HL-60 (cell line): ENCODE measurements at places on chromosomes 6 and 20.

- no peak for DNase-seq
These were observed 909 bp downstream of the DNAAF9 start for GRCh38 chr20:3406481-3407039.

GRCh38 chr20:62583424-62583920 is 58.8 kb upstream of the SLCO4A1 start:
- DNase-seq = no peak

DNA sequence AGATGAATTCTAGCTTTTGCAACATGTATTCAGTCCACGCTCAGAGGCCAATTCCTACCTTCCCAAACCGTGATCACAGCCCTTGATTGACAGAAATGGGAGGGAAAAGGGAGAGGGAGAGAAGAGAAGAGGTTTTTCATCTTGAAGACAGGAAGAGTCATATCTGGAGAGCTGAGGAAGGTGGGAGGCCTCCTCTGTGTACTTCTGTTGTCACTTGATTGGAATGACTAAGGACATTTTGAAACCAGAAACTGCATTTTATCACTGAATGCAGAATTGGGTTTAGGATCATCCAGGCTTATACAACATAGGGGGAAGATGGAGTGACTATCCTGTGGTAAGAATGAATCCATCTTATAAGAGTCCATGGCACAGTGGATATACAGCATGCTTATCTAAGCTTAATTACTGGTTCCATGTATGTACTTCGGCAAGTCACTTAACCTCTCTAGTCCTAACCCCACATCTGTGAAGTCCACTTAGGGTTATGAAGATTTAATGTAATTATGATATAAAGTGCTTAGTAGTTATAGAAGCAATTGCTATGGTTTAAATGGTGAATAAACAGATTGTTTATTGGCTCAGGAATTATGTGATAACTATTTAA is 144.0 kb downstream of the BCKDHB start:
- DNase-seq = no peak

GRCh38 chr20:43508604-43509040 is 1.1 kb downstream of the L3MBTL1 start:
- no peak for DNase-seq

- DNase-seq = no peak
These were observed 8.8 kb downstream of the WFDC3 start for GRCh38 chr20:45782890-45783289.

DNA sequence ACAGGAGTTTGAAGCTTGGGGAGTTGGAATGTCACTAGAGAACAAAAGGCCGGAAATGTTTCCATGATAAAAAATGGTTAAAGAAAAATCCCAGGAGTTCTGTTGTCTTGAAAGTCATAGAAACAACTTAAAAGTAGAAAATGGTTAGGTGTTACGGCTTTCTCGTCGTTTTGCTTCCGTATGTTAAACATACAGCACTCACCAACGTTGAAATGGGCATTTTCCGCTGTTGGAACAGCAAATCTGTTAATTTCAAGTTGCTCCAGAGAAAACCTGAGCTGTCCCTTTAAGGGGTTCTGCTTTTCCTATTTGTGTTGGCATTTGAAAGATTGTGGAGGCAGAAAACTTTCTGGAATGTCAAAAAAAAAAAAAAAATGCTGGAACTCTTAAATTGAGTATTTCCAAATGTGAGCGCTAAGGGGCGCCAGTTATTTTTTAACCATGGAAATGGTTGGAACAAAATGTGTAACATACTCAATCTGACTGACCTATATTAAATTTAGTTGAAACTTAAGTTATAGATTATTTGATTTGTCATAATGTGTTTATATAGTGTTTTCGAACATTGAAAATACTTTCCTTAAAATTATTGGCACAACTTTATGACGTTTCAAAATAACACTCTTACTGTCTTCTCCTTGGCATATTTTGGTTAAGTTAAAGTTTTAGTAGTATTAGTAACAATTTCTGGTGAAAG is 2.2 kb downstream of the QKI start:
- DNase-seq = peak; percentile 40

DNA sequence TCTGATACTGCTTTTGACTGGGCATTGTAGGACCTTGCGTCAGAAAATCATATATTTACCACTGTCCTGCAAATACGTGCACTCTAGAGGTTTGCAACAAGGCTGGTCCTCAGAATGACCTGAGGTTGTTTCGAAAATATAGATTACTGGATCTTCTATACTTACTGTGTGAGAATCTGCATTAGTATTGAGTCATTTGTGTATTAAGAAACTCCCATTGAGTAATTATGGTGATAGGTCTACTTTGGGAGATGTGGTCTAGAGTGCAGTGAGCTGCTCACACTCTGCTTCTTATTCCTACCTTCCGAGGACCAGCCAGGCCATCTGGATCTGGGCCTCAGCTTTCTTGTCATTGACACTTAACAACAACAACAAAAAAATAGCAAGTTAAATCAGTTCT is 9.6 kb downstream of the KLHL32 start:
- no peak for DNase-seq

GRCh38 chr6:85285114-85285513 is 164.8 kb upstream of the NT5E start:
- no peak for DNase-seq

GRCh38 chr6:169106176-169106575 is 147.5 kb downstream of the THBS2 start:
- no peak for DNase-seq

GRCh38 chr6:147268254-147268653 is 64.0 kb downstream of the STXBP5 start:
- DNase-seq = no peak

GRCh38 chr6:82397962-82398692 is 34.5 kb downstream of the TPBG start:
- DNase-seq = no peak

GRCh38 chr6:169833258-169833794 is 81.9 kb downstream of the ERMARD start:
- no peak for DNase-seq

- no peak for DNase-seq
These were observed 402 bp upstream of the TAF8 start for GRCh38 chr6:42049948-42050296.

DNA sequence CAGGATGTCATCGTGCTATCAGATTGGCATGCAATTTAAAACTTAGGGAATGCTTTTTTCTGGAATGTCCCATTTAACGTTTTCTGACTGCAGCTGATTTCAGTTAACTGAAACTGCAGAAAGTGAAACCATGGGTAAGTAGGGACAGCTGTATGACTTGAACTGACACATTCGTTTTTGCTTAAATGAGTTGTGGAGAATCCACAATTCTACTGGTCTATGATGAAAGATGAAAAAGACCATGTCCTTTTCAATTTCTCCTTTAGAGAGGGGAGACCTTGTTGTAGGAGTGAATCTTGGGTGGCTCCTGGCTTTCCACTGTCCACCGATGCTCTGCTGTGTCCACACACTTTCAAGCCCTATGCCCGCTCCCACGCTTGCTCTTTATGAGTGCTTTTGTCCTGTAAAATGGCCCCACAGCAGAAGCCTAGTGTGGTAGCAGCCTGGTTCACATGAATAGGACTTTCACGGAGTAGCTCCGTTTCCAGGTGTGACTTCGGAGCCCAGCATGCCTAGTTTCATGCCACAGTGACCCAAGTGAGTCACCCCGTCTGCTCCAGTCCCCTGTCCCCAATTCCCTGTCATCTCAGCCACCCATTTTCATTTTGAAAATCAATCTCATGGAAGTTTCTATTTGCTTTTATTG is 21.9 kb downstream of the DYNLT1 start:
- no peak for DNase-seq

DNA sequence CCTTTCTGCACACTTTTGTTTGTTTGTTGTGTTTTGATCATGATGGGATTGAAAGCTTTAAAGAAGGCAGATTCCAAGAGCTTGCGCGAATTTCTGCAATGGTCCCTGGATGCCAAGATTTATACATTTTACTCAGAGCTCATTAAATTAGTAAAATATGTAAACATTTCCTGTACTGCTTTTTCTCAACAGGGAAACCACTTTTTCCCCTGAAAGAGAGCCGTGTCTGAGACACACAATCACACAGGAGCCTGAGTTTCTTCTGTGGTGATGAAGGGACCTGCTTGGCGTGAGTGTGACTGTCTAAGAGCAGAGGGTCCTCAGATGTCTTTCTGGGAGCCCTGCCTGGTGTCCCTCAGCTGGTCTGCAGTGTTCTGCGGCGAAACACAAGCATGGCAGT is 12.1 kb upstream of the TAGAP start:
- DNase-seq = no peak

DNA sequence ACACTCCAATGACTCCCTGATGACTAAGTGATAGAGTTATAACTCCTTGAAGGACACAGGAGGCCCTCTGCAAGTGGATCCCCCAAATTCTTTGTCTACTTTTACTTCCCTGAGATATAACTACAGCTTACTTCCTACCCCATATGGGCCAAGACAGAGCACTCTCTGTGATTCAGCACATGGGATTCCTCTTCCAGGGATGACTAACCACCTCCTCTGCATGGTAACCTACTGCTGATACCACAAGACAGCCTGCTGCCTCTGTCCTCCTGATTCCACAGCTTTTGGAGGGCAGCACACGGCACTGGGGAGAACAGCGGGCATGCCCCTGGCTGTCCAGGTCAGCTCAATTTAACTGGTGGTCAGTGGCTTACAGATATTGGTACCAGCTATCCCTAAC is 675.7 kb upstream of the AGPAT4 start:
- DNase-seq = no peak

DNA sequence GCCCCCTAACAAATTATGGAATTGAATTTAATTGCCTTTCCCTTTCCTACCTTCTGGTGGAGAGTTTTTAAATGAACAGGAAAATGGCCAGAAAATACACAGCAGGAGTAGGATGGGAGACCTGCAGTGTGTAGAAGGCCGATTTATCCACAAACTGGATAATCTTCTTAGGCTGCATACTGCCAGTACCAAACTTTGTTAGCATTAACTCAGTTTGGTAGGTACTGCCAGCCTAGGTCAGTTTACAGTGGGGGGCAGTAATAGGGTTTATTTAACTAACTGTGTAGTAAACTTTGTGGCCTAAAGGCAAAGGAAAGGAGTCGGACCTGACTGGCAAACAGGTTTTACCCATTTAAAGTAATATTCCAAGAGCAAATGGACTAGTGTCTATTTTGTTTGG is 4.6 kb downstream of the NCOA3 start:
- DNase-seq = no peak

DNA sequence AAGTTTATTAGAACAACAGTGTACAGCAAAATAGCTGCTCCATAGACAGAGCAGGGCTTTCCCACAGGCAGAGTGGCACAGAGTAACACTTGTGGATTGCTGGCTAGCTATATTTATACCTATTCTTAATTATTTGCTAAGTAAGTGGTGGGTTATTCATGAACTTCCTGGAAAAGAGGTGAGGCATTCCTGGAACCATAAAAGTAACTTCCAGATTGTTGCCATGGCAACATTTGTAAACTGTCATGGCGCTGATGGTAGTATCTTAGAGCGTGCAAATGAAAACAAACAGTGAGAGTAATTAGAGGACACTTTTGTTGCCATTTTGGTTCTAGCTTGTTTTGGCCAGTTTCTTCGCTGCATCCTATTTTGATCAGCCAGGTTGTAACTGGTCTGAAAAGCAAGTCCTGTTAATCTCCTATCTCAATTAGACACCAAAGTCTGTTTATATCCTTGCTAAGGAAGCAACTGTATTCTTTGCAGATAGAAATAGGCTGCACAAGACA is 23.9 kb downstream of the DEFB114 start:
- no peak for DNase-seq

GRCh38 chr6:76706631-76707030 is 634.2 kb upstream of the IMPG1 start:
- no peak for DNase-seq

DNA sequence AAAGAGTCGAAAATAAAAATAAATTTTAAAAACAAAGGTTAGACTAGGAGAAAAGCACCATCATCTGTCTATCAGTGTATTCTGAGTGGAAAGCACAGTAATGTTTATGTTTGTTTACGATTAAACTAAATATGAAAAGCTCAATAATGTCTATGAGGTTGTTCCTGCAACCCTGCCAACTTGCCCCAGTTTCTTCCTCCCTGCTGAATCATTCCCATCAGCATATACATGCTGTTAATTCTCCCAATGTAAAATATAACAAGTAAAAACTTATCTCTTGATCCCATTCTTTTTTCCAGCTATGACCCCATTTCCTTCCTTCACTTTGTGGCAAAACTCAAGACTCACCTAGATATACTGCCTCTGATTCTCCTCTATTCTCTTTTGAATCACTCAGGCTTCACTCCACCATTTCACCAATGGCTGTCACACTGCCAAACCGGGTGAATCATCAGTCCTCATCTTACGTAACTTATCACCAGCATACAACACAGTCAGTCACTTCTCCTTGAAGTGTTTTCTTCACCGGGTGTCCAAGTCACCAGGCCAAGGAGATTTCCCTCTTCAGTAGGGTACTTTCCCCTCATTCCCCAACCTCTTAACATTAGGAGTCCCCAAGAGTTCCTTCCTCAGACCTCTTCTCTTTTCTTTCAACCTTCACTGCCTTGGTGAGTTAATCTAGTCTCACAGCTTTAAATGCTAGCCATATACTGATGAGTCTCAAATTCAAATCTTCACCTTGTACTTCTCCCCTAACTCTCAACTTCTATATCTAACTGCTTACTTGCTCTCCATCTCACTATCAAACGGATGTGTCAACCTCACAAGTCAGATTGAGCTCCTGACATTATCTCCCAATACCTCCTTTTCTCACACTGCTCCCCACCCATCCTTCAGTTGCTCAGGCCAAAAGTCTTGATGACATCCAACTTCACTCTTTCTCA is 6.2 kb downstream of the TMEM242 start:
- peak; percentile 85 for DNase-seq

- no peak for DNase-seq
These were observed 140.9 kb downstream of the SLC22A3 start for GRCh38 chr6:160489091-160489490.

DNA sequence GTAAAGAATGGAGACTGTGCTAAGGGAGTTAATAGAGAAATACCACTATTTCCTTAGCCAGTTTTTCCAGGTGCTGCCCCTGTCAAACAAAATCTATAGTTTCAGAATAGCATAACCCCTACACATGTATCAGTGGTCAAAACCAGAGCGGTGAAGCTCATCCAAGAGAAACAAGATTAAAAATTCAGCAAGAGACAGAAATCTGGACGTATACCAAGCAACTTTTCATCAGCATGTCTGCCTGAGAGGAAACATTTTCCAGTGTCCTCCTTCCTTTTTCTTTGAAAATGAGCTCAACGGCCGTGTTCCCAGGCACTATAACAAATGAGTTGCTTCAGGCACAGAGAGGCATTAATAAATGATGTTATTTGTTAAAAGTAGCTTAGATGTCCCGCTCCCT is 416.5 kb downstream of the BCKDHB start:
- DNase-seq = no peak

GRCh38 chr6:123062670-123063069 is 66.6 kb downstream of the CLVS2 start:
- DNase-seq = no peak

DNA sequence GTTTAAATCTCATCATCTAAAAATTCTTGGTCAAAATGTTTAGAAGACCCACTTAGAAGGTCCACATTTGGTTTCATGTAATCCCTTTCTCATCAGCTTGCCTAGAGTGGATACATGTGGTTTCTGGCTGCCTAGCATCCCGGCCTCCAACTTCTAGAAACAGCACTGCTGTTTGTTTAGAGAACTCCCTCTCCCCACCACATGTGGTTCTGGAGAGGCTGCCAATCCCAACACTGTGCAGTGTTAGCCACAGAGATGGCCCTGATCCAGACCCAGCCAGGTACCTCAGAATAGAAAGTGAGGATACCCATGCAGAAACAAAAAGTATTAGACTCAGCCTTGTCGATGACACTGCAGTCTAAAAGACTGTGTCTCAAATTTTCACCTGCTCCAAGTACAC is 241.8 kb downstream of the BCKDHB start:
- no peak for DNase-seq

- no peak for DNase-seq
These were observed 41.7 kb downstream of the ISM1 start for GRCh38 chr20:13262671-13263360.

- DNase-seq = no peak
These were observed 628 bp upstream of the CHRNA4 start for GRCh38 chr20:63361519-63362435.
